ENCODE measurements at places on chromosomes 6 and 20. TPM values are rescaled to one million over a fixed set of nuclear protein-coding genes. Genes with fewer than 3 reads are reported as not detected.

DNA sequence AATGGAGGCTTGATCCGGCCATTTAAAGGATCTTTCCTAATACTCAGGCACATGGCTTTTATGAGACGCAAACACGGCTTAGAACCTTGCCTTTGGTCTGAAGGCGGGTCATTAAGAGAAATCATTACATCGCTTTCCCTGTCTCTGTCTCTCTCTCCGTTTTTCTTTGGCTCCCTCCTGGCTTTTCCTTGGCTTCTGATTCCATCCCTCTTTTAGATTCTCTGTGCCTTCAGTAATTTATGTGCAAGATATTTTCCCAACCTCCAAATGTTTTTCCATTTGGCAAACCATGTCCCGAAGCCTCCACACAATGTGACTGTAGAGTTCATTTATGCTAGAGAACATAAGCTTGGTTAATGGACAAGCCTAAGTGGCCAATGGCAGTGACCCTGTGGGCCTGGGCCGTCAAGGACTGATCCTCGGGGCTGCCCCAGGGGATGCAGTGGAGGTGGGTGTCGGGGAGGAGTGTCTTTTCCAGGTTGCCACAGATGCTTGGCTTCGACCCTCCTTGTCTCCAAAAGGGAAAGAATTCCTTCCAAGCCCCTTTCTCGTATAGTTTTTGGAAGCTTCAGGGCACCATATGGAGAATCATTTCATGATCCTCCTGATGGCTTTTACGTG, 157.0 kb downstream of the SCML4 start:
- DNase-seq, result no peak

DNA sequence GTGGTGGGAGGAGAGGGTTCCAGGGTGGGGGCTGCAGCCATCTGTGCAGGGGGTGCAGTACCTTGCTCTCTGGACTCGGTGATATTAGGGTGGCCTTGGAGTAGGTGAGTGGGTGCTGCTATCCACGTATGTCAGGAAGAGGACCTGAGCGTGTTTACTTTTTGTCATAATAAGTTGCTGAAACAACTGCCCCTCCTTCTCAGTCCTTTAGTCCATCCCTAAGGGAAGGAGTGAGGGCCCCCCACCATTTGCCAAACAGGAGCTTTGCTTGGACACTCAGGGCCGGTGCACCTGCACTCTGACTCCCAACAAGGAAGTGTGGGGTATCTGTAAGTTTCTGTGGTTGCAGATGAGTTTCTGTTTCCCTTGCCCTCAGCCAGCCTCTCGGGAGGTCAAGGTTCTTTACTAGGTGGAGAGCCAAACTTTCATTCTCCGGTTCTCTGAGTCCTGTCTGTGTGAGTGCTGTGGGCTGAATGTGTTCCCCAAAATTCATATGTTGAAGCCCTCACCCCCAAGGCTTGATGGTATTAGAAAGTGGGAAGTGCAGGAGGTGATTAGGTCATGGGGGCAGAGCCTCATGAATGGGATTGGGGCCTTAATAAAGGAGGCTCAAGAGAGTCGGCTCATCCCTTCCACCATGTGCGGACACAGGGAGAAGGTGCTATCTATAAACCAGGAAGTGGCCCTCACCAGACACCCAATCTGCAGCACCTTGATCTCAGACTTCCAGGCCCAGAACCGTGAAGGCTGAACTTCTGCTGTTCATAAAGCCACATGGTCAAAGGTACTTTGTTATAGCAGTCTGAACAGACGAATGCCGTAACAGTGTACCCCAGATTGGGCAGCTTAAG, 19.6 kb upstream of the CCR6 start:
- DNase-seq, result no peak

The EEF1A2 gene
- 9.2 TPM for polyA plus RNA-seq

- DNase-seq, result no peak
Observed at GRCh38 chr6:106547601-106548453, 81.5 kb downstream of the RTN4IP1 start.

DNA sequence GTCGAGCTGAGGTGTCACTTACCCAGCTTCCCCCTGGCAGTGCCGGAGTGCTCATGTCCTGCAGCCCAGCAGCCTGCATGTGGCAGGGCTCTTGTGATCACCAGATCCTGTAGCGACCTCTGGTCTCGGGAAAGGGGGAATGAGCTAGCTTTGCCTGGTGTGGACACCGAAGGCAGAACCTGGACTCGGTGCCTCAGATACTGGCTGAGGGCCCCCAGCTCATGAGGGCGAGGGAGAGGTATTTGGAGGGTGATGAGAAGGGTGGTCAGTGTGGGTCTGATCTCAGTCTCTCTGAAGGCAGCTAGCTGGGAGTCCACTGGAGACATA, 26.3 kb downstream of the SUN5 start:
- no peak for DNase-seq

The NRSN1 gene
- polyA plus RNA-seq, result 0.02 TPM

Measured in SK-N-SH (cell line).